ENCODE measurements at places on chromosomes 1 and 21.

- no peak for DNase-seq
These were observed 11.8 kb upstream of the IRF2BP2 start for GRCh38 chr1:234621657-234622335.

- DNase-seq: no peak
These were observed 633.3 kb downstream of the PTPRC start for GRCh38 chr1:199272139-199272544.

DNA sequence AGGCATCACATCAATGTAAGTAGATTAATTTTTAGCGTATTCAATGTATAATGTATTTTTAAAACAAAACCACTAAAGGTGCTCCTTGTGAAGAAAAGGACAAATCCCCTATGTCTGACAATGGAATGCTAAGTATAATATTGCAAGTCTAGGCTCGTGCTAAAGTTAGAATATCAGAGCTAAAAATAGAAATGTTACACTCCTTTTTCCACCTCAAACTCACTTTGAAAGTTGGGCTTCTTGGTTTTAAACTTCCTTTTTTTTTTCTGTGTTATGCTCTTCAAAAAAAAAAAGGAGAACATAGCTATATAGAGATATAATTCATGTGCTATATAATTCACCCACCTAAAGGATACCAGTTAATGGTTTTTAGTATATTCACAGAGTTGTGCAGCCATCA lies 3.6 kb upstream of the SERBP1 start:
- no peak for DNase-seq

GRCh38 chr1:223878598-223879325 lies 33.0 kb upstream of the TP53BP2 start:
- DNase-seq: no peak

DNA sequence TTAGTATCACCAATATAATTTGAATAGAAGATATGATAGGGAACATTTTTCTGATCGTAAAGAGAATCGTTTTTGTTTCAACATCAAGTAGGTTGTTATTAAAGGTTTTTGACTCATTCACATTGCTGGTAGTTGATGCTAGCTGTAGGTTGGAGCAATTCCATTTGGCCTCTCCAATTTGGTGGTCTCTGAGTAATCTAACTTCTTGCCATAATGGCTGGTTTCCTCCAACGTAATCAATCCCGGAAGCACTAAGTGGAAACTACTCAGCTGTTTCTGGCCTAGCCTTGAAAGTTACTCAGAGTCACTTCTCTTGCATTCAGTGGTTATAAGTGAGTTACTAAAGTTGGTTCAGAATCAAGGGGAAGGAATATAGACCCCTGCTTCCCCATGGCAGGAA lies 26.0 kb downstream of the RCOR3 start:
- no peak for DNase-seq

GRCh38 chr21:37130971-37131370 lies 57.9 kb downstream of the TTC3 start:
- DNase-seq: no peak

- no peak for DNase-seq
These were observed 8.7 kb downstream of the SH3BP5L start for GRCh38 chr1:248817065-248817464.

DNA sequence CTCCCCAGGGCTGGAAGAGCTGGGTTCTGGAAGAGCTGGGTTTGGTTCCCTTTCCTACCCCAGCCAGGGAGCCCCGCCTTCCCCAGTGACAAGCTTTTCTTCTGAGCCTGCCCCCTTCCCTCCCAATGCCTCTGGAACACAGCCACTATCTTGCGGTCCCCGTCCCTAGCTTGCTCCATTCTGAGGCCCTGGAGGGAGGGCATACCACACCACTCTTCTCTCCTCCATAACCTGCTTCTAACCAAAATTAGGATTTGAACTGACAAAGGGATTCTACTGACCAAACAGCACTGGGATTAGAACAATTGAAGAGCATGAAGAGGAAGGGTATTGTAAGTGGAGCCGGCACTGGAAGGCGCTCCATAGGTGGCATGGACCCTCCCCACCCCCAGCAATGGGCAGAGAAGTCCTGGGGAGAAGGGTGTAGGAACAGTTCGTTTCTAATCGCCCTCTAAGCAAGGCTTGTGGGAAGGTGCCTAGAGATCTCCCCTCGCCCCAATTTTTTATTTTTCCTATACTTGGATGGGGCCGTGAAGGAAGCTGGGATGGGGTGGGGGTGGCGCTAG lies 690 bp downstream of the C1orf216 start:
- no peak for DNase-seq

DNA sequence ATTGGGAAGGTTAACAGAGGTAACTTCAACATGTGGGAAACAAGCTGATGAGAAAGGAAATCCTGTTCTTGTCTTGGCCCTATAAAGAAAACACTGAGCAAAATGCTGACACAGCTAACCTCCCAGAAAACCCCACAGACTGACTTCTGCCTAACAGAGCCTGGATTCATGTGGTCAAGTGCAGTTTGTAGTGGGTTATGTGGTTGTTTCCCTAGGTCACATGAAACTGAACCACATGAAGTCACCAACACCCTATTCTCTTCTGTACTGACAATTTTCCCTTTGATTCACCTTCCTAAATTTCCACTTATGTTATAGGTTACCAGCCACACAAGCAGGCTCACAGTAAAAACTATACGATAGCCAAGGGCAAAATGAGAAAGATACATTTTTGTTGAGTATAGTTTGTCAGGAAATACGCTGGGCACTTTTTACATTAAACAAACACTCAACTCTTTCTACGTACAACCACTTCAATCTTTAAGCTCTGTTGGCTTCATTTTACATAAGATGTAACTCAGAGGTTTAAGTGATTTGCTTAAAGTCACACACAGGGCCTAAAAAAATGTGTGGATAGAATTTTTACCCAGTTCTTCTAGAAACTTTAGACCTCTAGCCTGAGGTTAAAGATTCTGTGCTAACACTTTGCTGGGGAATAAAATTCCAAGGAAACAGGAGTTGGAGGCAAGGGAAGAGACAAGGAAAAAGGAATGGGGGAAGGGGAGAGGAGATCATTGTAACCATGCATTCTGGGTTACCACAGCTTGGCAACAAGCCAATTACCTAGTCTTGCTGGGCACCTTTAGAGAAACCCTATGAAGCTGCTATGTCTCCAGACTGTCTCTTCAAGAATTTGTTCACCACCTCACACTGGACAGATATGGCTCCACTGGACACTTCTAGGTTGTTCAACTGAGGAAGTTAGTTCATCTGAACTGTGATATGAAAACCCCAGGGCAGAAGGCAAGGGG lies 601.6 kb upstream of the USP24 start:
- DNase-seq: no peak

GRCh38 chr1:231355171-231355570 lies 17.1 kb downstream of the SPRTN start:
- DNase-seq: no peak

DNA sequence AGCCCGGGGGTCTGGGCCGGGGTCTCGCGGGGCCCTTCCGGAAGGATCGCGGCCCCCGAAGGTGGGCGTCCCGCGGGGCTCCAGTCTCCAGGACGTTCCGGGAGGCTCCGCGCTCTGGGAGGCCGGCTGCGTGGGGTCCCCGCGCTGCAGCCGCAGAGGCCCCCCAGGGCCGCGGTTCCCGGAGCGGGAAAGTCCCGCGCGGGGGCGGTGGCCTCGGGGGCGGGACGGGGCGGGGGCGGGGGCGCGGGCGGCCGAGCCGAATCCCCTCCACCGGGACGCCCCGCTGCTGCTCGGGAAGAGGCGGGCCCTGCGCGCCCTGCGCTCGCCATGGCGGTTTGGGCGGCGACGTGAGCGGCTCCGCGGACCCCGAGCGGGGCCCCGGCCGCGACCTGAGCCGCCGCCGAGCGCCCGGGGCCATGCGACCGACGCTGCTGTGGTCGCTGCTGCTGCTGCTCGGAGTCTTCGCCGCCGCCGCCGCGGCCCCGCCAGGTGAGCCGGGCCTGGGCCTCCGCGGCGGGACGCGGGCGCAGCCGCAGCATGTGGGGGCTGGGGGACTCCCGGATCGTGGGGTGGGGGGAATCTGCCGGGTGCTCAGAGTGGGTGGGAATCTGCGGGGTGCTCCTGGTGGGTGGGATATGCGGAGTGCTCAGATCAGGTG lies at the start of gene IFNGR2:
TSS of gene IFNGR2 (plus strand) at position 286 of the 658 bp plus-strand sequence. CDS start at position 417, 131 bp downstream.
- DNase-seq: no peak

GRCh38 chr1:35883635-35884101 lies 659 bp downstream of the AGO1 start:
- DNase-seq: no peak

DNA sequence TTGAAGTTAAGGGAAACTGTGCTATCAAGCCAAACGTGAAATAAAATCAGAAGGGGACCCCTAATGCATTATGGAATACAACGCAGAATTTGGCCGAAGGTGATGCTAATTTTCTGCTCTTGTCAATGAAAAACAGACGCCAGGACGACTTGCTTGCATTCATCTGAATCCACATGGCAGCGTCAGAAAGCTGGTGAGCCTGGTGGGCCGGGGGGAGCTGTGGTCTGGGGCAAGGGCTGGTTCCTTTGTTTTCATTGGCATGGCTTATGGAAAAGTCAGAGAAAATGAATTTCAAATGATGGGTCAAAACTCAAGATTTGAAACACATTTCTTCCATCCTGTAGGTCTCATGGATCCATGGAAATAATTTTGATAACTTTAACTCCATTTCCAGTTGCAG lies 86.4 kb upstream of the RUNX1 start:
- DNase-seq: no peak

GRCh38 chr1:116259663-116260062 lies 113.4 kb upstream of the ATP1A1 start:
- DNase-seq: no peak

GRCh38 chr1:67345556-67345955 lies 37.9 kb downstream of the IL12RB2 start:
- no peak for DNase-seq

DNA sequence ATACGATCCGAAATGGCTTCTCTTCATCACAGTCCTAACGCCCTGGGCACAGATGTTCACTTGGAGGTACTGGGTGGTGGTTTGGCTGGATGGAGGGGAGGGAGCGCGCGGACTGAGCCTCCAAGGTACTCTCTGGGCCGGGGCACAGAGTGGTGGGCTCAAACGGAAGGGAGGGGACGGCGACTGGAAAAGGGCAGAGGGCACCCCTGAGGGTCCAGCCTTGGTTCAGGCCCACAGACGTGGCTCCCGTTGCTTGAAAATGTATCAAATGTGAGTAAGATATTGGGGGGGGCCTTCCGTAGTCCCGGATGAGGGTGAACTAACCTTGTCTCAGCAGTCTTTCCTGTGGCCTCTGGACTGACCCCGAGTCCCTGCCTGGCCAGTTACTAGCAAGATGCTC lies 463 bp downstream of the IL12RB2 start:
- no peak for DNase-seq

DNA sequence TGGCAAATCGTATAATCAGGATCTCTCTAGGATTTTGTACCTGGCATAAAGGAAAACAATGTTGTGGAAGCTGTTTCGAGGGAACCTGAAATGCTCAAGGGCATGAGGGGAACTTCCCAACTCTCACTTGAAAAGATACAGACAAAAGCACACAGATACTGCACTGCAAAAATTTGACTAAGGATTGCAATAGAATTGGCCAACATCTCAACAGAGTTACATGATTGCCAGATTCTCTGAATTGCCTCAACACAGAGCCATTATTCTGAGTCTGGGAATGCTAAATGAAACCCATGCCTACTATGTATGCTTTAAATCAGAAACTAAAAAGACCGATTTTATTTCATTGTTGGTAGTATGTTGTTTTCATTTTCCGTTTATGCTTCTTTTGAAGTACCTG lies 16.0 kb downstream of the KRTAP19-8 start:
- DNase-seq: no peak

DNA sequence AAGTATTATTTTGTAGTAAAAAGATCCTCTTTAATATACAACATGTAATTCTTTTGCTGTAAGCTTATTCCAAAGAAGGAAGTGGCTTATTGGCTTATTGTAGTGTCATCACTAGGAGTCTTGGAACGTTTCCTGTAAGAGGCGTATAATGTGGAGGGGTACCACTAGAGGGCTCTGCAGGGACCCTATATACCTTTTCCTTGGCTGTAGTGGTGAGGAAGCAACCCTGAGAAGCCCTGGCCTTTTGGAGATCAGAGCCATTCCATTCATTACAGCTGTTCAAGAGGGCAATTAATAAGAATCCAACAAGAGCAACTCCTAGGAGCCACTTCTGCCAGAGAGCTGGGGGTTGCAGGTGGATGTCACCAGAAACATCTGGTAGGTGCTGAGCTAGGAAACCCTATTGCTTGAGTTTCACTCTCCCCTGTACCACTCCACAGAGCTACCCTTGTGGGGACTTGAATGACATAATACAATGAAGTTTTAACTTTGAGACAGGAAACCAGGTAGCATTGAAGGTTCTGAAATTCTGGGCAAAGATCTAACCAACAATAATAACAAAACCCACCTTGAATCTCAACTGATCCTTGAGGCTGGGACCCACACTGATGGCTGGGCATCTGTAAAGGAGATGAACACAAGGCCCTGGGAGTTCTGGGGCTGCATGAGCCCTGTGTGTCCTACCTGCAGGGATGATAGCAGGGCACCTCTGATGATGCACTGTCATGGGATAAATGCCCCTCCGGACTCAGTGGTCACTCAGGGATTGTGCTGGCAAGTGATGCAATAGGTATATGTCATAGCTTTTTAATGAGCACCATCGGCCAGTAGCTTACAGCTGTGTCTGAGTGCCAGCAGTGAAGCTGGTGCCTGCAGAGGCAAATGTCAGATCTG lies 160.2 kb upstream of the COA6 start:
- DNase-seq: no peak

GRCh38 chr1:110237386-110238152 lies 27.5 kb downstream of the KCNC4 start:
- DNase-seq: no peak

DNA sequence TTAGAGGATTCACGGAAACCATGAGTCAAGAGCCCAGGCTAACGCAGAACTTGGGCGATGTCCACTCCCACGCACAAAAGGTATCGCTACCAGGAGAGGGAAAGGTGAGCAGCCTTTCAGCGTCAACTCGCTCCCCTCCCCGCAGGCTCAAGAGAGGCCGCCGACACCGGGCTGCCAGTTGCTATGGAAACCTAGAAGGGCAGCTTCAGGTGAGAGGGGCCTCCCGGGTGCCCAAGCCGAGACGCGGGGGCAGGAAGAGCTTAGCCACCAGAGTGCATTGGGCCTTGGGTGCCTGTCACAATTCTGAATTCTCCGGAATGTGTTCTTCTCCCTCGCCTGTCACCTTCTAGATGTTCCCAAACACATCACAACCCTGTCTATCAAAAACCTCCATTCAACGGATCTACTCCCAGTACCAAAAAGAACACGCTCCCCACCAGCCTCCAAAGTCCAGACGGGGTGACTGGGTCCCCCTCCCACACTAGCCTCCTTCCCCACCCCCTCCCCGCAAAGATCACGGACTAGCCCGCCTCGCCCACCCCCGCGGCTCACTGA lies 694 bp downstream of the MEAF6 start:
- no peak for DNase-seq

GRCh38 chr1:163035446-163036249 lies 33.5 kb upstream of the RGS4 start:
- DNase-seq: no peak
